Activated T-helper 1 cell treated with Interleukin-2 at 50 U/mL for 16 hours (primary cell): ENCODE measurements at places on chromosomes 4 and X.
A peak's percentile ranks its signal among the peaks of the same experiment; 100 is the strongest.

GRCh38 chrX:120310861-120311726 lies at the start of gene TMEM255A:
TMEM255A (minus strand) TSS chrX:120311461; CDS start chrX:120311309, 152 bp downstream.
- no peak for DNase-seq

- DNase-seq: no peak
Measured at GRCh38 chr4:76488455-76488854, 53.4 kb downstream of the SHROOM3 start.

DNA sequence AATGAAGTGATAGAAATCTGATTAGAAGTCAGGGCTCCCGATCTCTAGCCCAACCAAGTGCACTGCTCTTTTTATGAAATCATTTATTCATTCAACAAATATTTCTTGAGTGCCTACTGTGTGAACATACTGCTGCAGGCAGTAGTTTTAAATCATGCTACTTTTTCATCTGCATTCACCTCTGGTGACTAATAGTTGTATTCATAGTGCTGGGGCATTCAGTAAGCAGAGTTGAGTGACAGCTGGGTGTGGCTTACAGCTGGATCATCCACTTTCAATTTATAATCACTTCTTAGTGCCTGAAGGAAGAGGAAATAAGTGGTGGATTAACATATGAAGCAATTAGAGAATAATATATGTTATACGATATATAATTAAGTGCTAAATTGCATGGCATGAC lies 94.1 kb upstream of the HPRT1 start:
- DNase-seq: no peak

- DNase-seq: no peak
Measured at GRCh38 chr4:159383562-159383931, 280.7 kb downstream of the RAPGEF2 start.

- DNase-seq: no peak
Measured at GRCh38 chrX:135973025-135973547, 702 bp downstream of the MMGT1 start.

GRCh38 chr4:182604161-182604622 lies 313.0 kb downstream of the DCTD start:
- no peak for DNase-seq

DNA sequence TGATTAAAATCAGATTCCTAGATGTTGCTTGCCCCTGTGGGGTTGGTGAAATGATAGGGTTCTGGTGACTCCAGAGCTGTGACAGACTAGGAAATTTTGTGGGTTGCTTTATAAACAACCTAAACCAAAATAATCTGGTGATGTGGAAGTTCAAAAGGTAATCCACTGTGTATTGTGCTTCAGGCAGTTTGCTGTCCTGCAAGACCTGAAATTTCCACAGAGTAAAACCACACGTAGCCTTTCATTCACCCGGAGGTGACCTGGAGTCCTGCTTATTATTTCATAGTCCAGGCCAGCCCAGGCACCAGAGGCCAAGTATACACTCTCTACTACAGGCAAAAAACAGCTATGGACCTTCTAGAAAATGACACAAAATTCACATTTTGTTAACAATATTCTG lies 114.6 kb upstream of the CBR4 start:
- no peak for DNase-seq

DNA sequence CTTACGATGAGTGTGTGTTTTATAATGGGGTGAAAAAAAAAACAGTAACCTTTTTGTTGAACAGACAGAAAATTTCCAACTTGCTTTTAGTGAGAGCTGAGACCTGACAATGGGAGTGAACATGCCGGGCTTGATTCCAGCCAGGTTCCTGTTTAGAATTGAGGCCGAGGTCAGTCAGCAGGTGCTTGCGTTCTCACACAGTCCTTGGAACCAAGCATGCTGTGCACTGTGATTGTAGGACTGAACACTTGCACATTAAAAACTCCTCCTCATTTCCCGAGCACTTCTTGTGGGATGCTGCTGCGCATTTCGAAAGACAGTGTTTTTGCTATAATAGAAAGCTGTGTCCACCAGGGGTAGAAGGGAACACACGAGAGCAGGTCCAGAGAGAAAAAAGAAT lies 51.8 kb downstream of the TMEM131L start:
- DNase-seq: no peak

DNA sequence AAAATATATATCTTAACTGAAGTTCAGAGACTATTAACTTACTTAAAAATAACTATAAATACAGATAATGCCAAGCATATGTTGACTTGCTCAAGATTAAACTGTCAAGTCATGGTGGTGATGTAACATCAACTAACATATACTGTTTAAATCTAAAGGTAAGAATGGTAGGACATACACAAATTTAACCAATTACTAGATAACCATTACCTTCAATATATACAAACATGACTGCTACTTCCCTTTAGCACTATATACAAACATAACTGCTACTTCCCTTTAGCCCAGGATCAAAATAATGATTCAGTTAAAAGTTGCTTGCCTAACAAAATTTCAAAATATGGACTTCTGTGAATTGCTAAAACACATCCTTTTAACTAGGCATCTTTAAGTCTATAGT lies 14.9 kb downstream of the HNRNPD start:
- DNase-seq: no peak

DNA sequence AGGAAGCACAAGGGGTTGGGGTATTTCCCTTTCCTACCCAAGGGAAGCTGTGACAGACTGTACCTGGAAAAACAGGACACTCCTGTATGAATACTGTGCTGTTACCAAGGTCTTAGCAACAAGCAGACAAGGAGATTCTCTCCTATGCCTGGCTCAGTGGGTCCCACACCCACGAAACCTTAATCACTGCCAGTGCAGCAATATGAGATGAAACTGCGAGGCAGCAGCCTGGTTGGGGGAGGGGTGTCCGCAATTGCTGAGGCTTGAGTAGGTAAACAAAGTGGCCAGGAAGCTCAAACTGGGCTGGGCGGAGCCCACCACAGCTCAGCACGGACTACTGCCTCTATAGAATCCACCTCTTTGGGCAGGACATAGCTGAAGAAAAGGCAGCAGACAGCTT lies 197.7 kb downstream of the INPP4B start:
- DNase-seq: no peak

GRCh38 chr4:47837094-47837907 lies 566 bp downstream of the CORIN start:
- peak; percentile 17 for DNase-seq

GRCh38 chrX:149392921-149393320 lies 112.2 kb downstream of the IDS start:
- DNase-seq: no peak

DNA sequence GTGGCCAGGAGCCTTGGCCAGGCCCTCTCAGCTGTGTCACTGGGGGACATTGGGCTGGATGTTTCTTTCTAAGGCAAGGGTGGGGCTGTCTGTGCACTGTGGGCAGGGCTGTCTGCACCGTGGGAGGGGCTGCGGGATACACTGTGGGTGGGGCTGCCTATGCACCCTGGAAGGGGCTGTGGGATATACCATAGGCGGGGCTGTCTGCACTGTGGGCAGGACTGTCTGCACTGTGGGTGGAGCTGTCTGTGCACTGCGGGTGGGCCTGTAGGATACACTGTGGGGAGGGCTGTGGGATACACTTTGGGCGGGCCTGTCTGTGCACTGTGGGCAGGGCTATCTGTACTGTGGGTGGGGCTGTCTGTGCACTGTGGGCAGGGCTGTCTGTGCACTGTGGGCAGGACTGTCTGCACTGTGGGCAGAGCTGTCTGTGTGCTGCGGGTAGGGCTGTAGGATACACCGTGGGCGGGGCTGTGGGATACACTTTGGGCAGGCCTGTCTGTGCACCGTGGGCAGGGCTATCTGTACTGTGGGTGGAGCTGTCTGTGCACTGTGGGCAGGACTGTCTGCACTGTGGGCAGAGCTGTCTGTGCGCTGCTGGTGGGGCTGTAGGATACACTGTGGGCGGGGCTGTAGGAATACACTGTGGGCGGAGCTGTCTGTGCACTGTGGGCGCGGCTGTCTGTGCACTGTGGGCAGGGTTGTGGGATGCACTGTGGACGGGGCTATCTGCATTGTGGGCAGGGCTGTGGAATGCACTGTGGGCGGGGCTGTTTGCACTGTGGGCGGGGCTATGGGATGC lies 31.1 kb downstream of the ACOX3 start:
- peak; percentile 34 for DNase-seq

DNA sequence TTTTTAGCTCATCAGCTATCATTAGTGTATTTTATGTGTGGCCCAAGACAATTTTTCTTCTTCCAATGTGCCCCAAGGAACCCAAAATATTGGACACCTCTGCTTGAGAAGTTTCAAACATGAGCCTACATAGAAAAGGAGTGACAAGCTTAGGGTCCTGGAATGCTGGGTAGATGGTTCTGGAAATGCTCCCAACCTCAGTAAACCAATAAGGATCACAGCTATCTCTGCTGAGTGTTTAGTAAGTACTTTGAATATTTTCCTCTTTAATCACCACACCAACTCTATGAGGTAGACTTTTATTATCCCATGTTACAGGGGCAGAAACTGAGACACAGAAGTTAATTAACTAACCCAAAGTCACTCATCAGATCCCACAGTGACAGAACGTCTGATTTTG lies 164.9 kb upstream of the KLF3 start:
- DNase-seq: no peak

- no peak for DNase-seq
Measured at GRCh38 chr4:41268721-41269517, 12.2 kb downstream of the UCHL1 start.

DNA sequence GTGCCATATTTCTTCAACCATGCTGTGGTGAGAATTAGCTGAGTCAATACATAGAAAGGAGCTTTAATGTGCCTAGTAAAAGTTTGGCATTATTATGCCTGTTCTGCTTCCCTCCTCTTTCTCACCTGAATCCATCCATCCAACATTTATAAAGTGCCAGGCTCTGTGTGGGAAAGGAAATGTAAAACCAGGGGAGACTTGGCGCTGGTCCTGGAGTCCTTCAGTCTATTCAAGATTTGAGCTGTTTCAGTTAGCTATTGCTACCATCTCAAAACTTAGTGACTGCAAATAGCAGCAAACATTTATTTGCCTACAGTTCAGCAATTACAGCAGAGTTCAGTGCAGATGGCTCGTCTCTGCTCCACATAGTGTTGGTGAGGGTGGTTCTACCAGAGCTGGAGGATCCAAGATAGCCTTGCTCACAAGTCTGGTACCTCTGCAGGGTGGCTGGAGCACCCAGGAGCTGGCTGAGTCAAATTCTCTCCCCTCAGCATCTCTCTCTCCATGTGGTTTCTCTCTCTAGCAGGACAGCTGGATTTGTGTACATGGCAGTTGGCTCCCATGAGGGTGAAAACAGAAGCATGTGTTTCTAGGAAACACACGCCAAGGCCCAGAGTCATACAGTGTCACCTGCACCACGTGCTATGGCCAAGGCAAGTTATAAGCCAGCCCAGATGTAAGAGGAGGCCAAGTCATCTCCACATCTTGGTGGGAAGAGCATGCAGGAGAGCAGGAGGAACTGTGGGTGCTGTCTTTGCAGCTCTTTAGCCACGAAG lies 77.3 kb downstream of the FHDC1 start:
- no peak for DNase-seq

GRCh38 chr4:33625748-33626147 lies 2618.6 kb downstream of the ARAP2 start:
- DNase-seq: no peak

GRCh38 chr4:151905197-151905596 lies 144.4 kb upstream of the GATB start:
- DNase-seq: no peak

GRCh38 chrX:1531096-1531890 lies 5.7 kb downstream of the P2RY8 start:
- DNase-seq: no peak

DNA sequence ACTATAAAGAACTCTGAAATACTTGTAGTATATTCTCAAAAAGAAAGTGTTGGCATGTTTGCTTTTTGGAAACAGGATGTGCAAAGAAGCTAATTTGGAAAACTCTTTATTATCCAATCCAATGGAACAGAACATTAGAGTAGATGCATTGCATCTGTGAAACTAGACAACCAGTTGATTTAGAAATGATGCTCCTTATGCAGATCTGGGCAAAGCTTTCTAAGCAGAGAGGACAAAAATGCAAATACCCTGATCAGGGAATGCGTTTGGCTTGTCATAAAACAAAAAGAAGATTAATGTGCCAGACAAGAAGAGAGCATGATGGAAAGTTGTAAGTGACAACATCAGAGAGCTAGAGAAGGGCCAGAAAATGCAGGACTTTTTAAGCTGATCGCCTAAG lies 142.3 kb downstream of the RCHY1 start:
- no peak for DNase-seq

DNA sequence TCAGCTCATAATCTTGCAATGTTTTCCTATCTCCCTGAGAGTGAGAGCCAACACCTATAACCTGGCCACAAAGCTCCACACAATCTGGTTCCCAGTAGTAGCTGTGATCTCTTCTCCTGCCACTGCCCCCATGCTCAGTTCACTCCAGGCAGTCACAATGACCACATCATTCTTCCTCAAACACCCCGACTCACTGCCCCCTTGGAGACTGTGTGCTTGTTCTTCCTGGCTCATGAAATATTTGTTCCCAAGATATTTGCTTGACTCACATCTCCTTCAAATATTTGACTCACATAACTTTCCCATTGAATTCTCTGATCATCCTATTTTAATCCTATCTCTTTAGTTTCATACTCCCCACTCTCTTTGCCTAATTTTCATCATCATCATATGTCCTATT lies 173.7 kb downstream of the AREG start:
- no peak for DNase-seq

- no peak for DNase-seq
Measured at GRCh38 chr4:183589461-183590099, 69.4 kb downstream of the RWDD4 start.

- DNase-seq: no peak
Measured at GRCh38 chrX:47862680-47863079, 26.0 kb downstream of the ZNF81 start.

GRCh38 chr4:187908079-187908561 lies 87.5 kb upstream of the ZFP42 start:
- DNase-seq: no peak

DNA sequence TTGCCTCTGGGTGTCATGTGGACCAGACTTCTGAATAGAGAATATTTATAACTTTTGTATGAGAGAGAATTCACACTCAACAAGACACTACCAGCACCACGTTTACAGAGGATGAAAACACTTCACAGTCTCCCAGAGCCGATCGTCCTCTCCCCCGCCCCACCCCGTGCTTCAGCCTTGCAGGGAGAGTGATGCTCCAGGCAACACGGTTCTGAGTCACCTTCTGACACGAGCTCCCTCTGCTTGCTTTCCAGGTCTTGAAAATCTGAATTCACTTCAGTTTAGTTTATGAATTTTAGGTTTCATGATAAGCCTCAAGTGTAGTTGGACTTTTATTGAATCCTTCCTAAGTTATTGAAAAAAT lies 59.8 kb downstream of the CPLX1 start:
- DNase-seq: no peak

DNA sequence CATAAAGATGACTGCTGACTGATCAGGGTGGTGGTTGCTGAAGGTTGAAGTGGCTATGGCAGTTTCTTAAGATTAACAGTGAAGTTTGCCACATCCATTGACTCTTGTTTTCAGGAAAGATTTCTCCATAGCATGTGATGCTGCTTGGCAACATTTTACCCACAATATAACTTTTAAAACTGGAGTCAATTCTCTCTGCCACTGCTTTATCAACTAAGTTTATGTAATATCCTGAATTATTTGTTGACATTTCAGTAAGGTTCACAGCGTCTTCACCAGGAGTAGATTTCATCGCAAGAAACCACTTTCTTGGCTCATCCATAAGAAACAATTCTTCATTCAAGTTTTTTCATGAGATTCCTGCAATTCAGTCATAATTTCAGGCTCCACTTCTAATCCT lies 166.5 kb upstream of the SPRY1 start:
- DNase-seq: no peak

GRCh38 chr4:9919047-9919446 lies 102.2 kb downstream of the SLC2A9 start:
- DNase-seq: no peak

GRCh38 chr4:185872747-185873380 lies 60.9 kb upstream of the SORBS2 start:
- DNase-seq: no peak
